ENCODE measurements at places on chromosomes 4 and X.
A peak's percentile ranks its signal among the peaks of the same experiment; 100 is the strongest.

GRCh38 chr4:25670991-25671390 is 15.3 kb downstream of the SLC34A2 start:
- no peak for DNase-seq

GRCh38 chr4:40157436-40157835 is 39.4 kb upstream of the RHOH start:
- no peak for DNase-seq

- DNase-seq, result no peak
These were observed 6.6 kb upstream of the PPM1K start for GRCh38 chr4:88291003-88291402.

GRCh38 chr4:141028024-141028529 is 105.2 kb downstream of the RNF150 start:
- DNase-seq, result no peak

DNA sequence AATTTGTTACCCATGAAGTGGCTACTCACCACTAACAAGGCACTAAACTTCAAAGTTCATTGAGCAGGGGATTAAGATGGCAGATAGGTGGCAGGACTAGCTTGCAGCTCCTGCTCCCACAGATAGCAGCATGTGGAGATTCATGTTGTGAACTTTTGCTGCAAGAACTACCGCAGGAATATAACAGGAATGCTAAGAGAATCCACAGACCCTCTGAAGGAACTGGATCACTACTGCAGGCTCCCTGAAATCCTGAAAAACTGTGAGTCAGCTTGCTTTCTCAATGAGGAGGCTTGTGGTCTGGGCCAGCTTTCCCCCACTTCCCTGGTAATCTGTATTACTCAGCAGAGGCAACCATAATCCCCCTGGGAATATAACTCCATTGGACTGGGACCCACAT is 118.5 kb upstream of the VCX2 start:
- DNase-seq, result no peak

DNA sequence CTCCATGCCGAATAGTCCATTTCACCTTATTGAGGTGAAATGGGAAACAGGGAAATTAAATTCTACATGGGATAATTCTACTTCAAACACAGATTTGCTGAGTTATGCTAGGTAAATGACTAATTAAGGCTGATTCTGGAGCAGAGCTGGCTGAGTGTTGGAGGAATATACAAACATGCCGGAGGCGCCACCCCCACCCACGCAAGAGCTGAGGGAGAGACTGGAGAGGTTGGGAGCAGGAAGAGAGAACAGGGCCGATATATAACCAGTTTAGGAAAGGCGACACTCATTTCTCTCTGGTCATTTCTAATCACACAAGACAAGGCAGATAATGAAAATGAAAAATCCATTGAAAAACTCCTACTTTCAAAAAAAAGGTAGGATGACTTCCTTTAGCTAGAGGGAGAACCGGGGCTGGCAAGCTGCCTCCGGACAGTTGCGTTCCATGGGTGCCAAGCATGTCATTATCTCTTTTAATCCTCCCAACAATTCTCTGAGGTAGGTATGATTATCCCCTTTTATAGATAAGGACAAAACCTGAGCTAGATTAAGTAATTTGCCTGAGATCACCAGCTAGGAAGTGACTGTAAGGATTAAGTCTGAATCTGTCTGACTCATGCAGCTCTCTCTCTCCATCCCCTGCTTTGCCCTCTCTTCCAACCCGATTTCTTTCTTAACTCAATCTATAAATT is 27.6 kb upstream of the CFAP299 start:
- no peak for DNase-seq

DNA sequence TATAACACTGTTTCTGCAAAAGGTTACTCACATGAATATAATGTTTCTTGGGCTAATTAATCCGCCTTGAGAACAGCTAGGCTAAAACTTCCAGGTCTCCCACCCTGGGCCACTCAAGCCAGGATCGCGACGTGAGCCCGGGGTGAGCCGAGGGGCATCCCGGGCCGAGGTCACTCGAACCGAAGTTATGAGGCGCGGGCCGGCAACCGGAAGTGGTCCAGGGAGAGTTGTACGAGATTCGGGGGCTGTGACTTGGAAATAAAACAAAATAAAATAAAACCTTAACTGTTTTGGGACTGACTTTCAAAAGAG is 317 bp downstream of the CMC4 start:
- DNase-seq, result no peak

- DNase-seq, result no peak
These were observed 1.5 kb downstream of the MND1 start for GRCh38 chr4:153346031-153346430.

DNA sequence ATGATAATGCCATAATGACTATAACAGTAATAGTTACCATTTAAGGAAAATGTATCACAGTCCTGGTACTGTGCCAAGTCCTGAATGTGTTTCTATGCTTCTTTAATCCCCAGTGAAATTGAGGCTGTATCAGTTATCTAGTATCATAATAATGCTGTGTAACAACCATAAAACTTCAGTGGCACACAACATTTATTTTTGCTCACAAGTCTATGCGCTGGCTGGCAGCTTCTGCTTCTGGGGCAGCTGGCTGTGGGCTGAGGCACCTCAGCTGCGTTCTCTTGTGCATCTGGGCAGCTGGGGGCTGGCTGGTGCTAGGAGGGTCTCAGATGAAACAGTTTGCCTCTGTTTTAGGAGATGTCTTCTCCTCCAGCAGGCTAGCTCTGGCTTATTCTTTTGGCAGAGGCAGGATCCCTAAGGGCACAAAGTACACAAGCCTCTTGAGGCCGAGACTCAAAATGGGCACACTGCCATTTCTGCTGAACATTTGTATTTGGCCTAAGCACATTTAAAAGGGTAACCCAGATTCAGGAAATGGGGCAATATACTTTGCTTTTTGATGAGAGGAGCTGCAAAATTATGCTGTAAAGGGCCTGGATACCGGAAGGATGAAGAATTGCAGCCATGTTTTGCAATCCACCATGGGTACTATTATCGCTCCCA is 62.6 kb upstream of the DHX15 start:
- no peak for DNase-seq

GRCh38 chr4:185134307-185134869 is 8.7 kb upstream of the SLC25A4 start:
- DNase-seq, result peak; percentile 81

GRCh38 chrX:50072110-50072509 is 128.7 kb downstream of the AKAP4 start:
- DNase-seq, result no peak

DNA sequence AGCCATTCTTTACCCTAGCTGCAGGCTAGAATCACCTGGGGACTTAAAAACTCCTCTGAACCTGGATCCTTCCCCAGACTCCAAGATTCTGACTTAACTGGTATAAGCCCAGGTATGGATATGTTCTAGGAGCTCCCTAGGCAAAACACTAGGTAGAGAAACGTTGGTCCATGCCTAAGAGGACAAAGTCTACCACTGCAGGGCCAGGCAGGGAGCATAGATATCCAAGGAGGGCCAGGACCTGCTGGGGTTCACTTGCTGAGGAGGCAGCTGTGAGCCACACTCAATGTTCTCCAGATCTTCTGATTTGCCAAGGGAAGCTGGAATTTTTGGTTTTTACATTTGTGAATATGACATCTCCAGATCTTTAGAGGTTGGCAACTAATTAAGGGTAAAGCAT is 48.6 kb upstream of the TRIM2 start:
- DNase-seq, result no peak

DNA sequence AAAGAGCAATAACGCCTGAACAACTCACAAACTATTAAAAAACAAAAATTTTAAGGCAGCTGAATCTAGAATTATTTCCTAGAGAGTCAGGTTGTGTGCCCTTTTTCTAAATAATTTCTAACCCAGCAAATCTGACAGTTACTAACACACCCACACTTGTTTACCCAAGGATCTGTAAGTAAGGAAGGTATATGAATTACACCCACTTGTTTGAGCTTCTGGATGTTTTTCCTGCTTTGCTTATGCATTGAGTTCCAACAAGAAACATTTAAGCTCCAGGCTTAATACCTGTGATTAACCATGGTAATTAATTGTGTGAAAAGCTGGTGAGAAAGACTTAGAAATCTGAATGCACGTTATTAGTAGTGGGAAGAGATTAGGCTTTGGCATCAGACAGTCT is 1.5 kb downstream of the NIPAL1 start:
- DNase-seq, result no peak

- no peak for DNase-seq
These were observed 187.1 kb upstream of the C1QTNF7 start for GRCh38 chr4:15240764-15241163.

GRCh38 chr4:74674750-74675149 is 119.6 kb downstream of the BTC start:
- DNase-seq, result no peak

DNA sequence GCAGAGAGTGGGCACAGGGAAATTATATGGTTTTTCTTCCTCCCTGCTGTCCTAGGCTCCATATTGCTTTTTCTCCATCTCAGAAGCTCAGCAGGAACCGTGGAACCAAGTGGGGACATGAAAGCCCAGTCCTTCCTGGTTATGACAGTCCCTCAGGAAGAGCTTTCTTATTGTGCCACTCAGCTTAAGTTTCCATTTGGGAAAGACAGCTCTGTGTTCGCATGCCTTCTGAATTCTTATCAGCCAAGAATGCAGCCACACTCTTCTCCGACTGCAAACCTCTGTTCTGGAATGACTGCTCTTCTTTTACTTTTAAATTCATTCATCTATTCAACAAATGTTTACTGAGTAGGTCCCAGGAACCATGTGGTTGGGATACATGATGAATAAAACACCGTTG is 58.0 kb upstream of the PPARGC1A start:
- no peak for DNase-seq

DNA sequence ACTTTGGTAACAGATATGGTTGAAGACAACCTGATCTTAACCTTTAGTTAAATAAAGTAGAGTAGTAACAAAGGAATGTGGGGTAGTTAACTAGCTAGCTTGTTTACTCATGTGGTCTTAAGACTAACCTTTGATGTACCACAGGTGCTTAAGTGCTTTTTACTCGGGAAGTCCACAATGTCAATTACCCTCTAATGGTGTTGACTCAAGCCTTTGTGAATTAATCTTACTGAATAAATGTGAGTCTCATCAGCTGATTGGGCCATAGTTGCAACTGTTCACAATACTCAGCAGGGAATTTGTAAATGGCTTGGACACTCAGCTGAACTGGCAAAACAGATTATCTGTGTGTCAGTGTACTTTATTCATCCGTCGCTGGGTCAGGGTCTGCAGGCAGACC is 119.0 kb upstream of the UGT8 start:
- no peak for DNase-seq

DNA sequence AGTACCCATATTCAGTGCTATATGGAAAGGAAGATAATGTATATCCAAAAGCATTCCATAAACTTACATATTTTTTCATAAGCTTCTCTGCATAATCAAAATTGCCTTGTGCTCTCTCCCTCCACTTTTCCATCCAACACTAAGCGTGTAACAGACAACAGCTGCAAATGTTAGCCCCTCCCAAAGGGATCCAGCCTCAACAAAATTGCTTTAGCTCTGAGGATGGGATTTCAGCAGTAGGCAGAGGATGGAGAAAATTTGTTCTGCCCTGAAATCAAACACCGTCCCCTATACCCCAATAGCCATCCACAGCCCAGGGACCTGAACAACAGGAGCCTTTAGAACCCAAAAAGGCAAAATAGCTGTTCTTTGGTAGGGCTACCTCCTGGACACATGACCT is 28.8 kb upstream of the FGF13 start:
- no peak for DNase-seq

DNA sequence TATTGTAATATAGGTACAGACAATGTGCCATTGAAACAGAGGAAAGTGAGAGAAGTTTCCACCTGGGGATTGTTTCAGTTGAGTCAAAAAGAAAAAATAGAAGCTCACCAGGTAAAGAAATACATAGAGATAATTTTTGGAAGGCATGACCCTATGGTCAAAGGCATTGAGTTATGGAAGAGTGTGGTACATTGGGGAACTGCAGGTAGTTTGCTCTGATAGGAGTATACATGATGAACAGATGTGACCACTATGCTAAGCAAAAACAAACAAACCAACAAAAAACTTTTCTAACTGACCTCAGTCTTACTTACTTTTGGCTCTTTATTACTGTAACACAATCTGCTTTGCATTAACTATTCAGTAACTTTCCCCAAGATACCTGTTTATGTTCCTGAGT is 85.9 kb downstream of the UGT8 start:
- no peak for DNase-seq

DNA sequence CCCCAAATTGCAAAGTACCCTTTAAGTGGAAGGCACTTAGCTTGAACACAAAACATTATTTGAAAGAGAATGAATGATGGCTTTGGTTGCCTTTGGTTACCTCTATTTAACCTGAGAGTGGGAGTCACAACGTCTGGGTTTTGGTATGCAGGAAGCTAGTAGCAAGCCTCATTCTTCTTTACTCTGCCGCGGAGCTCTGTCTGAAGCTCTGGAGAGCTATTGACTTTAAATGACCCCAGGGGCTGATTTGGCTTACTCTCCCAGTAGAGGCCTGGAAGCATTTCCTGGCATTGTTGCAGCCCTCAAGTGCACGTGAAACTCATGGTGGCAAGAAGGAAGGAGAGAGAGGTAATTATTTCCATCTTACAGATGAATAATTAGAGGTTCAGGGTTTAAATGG is 81.8 kb upstream of the MAGEA4 start:
- DNase-seq, result no peak

- no peak for DNase-seq
These were observed 7.2 kb downstream of the PGAM4 start for GRCh38 chrX:77962068-77962902.

- DNase-seq, result no peak
These were observed 310.2 kb downstream of the HS3ST1 start for GRCh38 chr4:11118513-11118912.

- no peak for DNase-seq
These were observed 576.4 kb upstream of the SLIT2 start for GRCh38 chr4:19675172-19675811.

GRCh38 chrX:134546187-134546586 is 86.2 kb downstream of the HPRT1 start:
- DNase-seq, result no peak

- no peak for DNase-seq
These were observed 65.8 kb downstream of the TEC start for GRCh38 chr4:48203819-48204218.

DNA sequence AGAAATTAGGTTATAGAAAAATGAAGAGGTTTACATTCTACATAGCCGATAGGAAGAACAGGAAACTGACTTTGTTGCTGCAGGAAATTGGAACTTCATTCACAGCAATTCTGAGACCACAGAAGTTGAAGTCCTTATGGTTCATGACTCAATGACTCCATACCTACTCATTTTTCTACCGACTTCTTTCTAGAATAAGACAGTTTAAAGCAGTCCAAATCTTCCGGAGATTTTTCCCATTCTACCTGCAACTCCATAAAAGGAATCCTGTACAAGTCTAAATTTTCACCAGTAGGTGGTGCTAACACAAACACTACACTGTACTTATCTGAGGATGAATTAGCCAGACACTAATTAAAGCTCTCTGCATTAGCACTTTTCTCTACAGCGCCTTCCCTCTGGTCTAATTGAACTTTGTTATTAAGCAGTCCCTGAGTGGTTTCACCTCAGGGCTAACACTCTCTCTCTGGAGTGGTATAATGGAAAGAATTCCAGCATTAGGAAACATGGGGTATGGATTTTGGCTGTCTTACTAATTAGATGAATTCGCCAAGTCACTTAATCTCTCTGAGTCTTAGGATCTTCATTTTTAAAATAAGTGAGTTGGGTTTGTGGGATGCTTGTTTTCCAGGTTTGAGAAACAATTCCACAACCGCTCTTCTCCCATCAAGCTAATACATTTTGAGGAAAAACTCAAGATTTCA is 167.9 kb downstream of the SMIM20 start:
- peak; percentile 31 for DNase-seq

Data from GM13977 (cell line).